ENCODE measurements at places on chromosomes 7 and 10.

DNA sequence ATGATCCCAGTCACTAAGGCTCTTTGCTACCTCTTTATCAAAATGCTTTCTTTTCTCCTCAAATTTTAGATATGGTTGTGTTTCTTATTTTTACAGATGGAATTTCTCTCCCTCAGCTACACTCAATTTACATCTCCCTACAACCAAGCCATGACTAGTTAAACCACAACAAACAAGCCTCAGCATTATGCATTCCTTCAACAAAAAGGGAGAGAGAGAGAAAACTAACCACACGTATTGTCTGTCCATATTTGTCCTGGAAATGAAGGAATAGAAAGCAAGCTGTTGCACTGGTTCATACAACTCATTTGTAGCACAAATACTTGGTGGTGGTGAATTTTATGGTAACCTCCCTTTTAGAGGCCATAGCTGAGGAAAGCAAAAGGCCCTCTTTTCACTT, 286.4 kb downstream of the AHR start:
- no peak for DNase-seq

DNA sequence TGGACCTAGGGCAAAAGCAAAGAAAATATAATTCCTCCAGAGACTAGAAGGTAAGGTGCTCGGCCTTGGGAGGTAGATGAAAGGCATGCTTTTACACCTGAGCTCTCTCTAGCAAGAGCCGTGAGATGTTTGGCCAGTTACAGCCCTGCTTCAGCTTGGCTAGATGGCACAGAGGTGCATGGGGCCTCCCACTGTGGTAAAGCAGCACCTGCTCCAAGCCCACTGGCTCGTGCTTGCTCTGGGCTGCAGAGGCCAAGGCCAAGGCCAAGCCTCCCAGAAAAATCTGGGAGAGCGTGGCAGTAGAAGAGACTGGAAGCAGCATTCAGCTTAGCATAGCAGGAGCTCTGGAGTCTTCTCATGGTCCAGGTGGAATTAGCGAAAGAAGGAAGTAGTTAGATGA, 31.0 kb upstream of the OPALIN start:
- DNase-seq: no peak

- no peak for DNase-seq
These were observed 567.8 kb downstream of the IPMK start for GRCh38 chr10:57699944-57700343.

GRCh38 chr7:129896568-129897382, 56.0 kb downstream of the UBE2H start:
- DNase-seq: no peak

DNA sequence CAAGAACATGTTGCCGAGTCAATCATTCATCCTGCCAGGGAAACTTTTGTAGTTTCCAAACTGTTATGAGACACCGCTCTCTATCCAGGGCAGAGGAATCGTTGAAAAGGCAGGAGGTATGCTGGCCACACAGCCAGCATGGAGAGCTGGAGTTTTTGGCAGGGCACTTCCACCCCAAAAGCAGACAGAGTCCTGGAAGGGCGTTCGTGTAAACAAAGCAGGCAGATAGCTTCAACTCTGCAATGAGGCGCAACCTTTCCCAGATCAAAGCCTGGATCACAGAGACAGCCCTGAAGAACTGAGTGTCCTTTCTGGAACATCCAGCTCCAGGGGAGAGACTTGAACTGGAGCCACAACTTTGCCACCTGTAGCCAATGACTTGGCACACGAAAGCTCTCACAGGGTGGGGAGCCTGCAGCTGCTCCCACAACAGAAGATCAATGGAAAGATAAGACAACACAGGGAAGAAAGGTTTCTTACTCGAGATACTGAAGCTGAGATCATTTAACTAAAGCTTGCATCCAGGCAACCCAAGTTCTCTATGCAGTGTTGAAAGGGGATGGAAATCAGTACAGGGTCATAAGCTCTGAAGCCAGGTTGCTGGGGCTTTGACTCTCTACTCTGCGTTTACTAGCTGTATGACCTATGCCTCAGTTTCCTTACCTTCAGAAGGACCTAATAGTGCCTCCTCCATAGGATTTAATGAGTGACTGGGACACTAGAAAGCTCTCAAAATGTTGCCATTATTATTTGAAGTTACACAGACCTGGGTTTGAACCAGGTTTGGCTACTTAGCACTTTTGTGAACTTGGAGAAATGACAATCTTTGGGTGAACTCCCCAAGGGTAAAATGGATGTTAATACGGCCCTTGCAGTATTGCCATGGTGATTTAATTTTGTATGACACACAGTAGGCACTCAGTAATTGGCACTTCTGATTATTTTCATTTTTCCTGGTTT, 434.8 kb upstream of the NPVF start:
- DNase-seq: no peak
